A172 (cell line): ENCODE measurements at places on chromosomes 7 and 10. TPM values are rescaled to one million over a fixed set of nuclear protein-coding genes. Genes with fewer than 3 reads are reported as not detected.

DNA sequence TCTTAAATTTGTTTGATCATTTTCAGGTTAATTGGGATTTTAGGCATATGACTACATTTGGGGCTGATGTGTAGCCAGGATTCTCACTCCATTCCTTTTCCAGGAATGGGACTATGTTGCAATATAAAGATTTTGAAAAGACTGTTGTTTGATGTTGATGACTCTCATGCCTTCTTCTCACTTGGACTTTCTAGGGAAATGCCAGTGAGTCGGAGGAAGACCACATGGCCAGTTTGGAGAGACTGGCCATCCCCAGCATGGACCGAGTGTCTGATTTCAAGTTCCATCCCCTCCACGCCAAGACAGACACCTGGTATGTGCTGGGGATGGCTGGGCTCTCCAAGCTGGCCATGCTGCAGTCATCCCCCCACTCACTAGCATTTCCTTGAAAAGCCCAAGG is 5.5 kb downstream of the IGFBP3 start:
- no peak for DNase-seq

DNA sequence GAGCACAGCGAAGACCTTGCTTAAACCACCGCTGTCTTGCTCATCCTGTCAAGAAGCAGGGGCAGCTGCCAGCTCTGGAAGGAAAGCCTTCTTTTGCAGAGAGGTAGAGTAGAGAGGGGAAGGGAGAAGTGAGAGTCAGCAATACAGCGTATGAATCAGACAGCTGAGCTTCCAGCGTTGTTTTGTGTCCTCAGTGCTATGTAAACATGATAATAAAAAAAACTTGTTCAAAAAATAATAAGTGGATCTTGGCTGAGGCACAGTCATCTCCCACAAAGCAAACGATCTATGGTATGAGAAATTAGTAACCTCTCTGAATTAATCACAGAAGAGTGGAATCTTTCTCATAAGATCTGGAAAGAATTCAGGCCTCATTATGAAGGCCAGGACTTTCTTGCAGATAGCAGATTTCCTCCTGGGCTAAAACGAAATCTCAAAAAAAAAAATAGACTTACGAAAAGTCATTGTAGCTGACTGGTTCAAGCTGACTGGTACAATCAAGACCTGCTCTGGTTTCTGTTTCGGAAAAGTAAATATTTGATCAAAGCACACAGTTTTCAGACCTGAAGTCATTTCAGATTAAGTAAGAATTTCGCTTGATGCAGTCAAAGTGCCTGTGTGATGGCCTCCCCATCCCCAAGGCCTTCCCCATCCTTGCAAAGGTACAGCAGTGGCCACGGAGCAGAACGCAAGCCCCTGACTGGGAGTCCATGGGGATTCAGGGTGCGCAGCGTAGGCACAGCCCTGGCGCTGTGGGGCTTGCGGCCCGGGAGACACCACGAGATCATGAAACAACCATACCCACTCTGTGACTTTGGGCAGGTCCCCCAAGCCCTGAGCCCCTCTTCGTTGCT is 29.4 kb downstream of the CHST15 start:
- DNase-seq = peak; percentile 49

- no peak for DNase-seq
Observed at GRCh38 chr7:81573128-81573527, 196.7 kb downstream of the HGF start.

DNA sequence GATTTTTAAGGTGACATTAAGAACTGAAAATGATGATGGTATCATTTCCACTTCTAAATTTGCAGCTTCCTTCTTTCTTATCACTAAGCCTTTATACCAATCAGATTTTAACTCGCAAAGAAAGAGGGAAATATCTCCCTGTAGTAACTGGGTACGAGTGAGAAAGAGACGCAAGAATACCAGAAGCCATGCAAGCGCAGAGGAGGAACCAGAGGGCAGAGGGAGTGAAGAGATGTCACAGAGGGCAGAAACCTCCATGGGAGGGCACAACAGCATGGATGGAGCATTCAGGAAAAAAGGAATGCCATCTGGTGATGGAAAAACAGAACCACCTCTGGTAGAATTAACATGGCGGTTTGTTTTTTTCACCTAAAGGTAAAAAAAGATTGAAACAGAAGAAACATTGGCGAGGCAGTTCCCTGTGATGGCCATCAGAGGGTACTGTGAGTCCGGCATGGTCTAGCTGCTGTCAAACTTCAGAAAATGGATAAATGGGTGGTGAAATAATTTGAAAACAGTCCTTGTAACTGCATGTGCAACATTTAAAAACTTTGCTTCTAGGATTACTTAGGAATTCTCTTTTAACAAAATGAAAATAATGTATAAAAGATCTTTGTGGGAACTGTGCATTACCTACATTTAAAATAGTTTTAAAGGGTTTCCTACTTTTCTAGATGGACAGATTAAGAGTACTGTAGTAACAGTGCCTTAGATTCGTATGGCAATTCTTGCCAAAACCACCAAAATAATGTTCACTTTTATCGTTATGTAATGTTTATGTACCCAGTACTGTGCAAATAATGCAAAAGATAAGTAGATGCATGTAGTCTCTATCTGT is 91.8 kb downstream of the ARHGAP12 start:
- peak; percentile 30 for DNase-seq

DNA sequence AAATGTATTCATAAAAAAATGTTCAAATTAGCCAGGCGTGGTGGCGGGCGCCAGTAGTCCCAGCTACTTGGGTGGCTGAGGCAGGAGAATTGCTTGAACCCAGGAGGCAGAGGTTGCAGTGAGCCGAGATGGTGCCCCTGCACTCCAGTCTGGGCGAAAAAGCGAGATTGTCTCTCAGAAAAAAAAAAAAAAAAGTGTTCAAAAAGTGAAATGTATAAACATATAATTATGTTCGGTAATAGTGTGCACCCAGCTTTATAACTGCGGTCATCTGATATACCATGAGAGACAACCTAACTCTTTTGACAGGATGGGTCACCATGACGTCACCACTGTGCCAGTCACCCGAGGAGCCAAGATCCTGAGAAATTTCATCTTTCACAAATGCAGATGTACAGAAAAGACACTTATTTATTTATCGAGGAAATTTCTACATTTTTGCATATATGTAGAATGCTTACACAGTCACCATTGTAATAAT is 594 bp upstream of the RP9 start:
- peak; percentile 60 for DNase-seq

- DNase-seq = no peak
Observed at GRCh38 chr7:139660317-139661042, 117.3 kb downstream of the HIPK2 start.

DNA sequence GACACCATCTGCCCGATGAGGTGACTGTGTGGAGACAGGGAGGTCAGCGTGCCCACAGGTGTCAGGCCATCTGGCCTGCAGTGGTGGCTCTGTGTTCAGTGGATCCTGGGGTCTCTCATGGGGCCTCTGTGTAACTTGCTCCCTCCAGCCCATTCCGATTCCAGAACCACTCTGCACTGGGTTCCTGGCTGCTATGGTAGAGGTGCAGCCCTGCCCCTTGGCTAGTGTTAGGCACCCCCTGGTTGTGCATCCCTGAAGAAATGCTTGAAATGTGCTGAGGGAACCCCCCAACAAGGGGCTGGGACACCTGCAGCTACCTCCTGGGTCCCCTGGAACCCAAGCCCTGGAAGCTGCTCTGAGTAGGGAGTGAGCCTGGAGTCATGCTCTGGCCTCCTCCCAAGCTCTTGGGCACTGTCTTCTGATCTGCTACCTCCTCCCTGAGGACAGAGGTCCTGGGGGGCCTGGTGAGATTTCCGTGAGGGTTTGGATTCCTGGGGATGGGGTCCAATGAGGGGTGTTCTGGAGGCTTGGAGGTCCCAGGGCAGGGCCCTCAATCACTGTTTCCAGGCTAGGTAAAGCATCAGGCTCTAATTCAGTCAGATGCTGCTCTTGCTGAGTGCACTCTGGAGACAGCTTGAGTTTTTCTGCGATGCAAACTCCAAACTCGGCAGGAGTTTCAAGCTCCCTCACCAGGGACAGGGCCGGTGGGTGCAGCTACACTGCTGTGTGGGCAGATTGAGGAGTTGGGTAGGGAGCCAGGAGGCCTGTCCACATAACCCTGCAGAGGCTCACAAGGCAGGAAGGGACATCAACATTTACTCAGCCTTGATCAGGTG is 27.7 kb downstream of the RAMP3 start:
- DNase-seq = no peak

DNA sequence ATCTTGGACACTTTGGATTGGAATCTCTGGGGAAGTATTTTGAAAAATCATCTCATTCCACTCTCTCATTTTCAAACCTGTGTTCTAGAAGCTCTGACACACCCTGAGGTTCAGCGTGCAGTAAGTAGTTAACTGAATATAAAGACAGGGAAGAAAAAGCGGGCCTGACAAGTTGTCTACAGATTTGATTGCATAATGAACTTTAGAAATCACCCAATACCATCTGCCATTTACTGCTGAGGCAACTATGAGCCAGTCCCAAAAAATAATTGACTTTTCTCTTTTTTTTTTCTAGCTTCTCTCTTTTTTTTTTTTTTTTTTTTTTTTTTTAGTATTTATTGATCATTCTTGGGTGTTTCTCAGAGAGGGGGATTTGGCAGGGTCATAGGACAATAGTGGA is 29.5 kb downstream of the CDC123 start:
- no peak for DNase-seq

DNA sequence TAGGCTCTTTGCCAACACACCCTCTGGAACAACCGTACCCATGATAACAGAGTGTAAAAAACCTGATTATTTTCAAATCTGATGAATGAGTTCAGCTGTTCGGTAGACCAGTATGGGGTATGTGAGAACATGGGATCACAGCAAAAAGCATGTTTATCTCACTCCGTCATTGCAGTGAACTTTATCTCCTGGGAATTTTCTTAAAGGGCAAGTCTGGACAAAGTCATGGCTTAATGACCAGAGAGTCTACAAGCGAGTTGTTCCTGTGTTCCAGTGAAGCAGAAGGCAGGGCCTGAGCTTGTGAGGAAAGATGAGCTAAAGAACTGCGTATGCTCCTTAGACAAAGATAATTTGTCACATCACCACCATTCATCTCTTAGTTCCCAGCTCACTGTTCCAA is 219.7 kb downstream of the TRIL start:
- no peak for DNase-seq

- DNase-seq = no peak
Observed at GRCh38 chr10:125592897-125593296, 90.1 kb downstream of the TEX36 start.

DNA sequence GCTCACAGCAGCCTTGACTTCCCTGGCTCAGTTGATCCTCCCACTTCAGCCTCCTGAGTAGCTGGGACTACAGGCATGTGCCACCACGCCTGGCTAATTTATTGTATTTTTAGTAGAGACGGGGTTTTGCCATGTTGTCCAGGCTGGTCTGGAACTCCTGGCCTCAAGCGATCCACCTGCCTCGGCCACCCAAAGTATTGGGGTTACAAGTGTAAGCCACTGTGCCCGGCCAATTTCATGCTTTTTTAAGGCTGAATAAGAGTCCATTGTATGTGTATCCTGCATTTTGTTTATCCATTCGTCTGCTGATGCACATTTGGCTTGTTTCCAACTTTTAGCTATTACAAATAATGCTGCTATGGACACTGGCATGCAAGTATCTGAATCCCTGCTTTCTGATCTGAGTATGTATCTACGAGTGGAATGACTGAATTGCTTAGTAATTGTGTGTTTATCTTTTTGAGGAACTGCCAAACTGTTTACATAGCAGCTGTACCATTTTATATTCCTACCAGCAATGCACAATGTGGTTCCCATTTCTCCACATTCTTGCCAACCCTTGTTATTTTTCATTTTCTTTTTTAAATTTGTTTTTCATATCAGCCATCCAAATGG is 37.3 kb upstream of the TPST1 start:
- DNase-seq = peak; percentile 59

DNA sequence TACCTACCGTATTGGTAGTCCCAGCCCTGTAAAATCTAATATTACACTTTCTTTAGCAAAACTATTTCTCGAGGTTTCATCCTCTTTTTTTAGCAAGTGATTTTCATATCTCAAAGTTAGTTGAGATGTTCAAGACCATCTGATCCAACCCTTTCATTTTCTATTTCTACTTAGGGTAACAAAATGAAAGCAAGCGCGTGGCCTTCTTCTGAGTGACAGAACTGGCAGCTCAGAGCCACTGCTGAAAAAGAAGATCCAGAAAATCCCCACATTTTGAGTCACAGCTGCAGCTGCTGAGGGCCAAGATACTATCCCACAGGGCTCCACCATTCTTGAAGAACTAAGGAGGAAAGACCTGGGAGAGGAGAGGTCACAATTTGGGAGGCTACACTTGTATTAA is 24.8 kb upstream of the ZNF800 start:
- DNase-seq = no peak

- peak; percentile 43 for DNase-seq
Observed at GRCh38 chr10:89414879-89415821, 782 bp downstream of the IFIT5 start.

GRCh38 chr10:3485057-3485686 is 299.8 kb downstream of the KLF6 start:
- no peak for DNase-seq

- peak; percentile 25 for DNase-seq
Observed at GRCh38 chr7:16430133-16430532, 8.8 kb upstream of the CRPPA start.

GRCh38 chr7:104486931-104487330 is 158.5 kb downstream of the LHFPL3 start:
- DNase-seq = no peak

DNA sequence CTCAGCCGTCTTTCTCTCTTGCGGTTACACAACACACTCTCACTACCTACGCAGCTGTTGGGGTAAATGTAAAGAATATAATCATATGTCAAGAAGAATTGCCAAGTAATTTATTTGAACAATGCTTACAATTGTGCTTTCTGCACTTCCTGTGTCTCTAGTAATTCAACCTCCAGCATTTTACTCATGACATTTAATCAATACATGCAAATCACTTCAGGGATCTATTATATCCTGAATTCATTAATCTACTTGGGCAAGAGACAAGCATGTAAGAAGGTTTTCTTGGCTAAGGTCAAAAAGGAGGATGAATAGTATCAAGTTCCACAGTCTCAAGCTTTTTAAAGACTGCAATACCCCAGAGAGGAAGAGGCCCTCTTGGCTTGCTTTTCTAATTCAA is 562.9 kb upstream of the ADARB2 start:
- DNase-seq = no peak

- DNase-seq = no peak
Observed at GRCh38 chr7:154871507-154871906, 131.4 kb downstream of the PAXIP1 start.

GRCh38 chr10:73635781-73636180 is 5.5 kb downstream of the MYOZ1 start:
- DNase-seq = no peak

DNA sequence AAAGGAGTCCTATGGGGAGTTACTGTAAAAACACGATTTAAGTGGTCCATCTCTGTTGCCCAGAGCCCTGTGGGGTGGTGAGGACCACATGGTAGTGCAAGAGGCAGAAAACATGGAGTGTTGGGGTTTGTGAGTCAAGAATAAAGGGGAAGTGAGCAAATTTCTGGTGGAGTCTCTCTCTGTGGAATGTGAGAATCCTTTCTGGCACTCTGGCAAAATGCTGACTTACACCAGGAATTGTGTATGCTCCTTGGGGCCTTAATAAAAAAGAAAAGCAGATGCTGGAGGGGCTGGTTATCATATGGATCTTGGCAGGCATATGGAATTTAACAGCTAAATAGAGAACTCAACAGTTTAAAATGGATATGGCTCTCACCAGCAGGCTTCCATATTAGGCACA is 486.0 kb downstream of the TNS3 start:
- no peak for DNase-seq

GRCh38 chr7:148045521-148045920 is 545.0 kb upstream of the C7orf33 start:
- no peak for DNase-seq

The VIPR2 gene
- 0.12 TPM in 1 of 2 replicates, not detected in the other for total RNA-seq

The DENND10 gene
- total RNA-seq = 111 and 134 TPM in 2 replicates

The BMPR1A gene
- 50.1 and 57.2 TPM in 2 replicates for total RNA-seq

The ANKRD1 gene
- total RNA-seq = 705 and 1,018 TPM in 2 replicates

The AKR1C4 gene
- not detected in 2 replicates for total RNA-seq

The TLL2 gene
- total RNA-seq = 0.12 and 0.38 TPM in 2 replicates
